Urinary bladder (tissue), 4 donors: ENCODE measurements at places on chromosomes 2 and 18.

DNA sequence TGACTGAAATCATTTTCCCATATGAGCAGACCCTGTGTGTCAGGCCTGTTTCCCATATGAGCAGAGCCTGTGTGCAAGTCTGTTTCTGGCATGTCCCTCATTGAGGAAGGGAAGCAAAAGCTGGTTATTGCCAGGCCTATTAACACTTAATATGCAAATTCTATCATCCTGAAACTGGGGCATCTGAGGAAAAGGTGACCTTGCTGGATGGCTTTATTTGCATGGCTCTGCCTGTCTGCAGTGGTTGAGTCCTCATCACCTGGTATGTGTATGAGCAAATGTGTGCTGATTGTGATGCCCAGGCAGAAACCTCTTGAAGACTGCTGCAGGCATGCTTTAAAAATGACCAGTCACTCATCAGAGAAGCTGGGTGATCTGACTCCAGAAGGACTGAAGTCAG, 31.2 kb downstream of the EIF4E2 start:
- no peak for DNase-seq

DNA sequence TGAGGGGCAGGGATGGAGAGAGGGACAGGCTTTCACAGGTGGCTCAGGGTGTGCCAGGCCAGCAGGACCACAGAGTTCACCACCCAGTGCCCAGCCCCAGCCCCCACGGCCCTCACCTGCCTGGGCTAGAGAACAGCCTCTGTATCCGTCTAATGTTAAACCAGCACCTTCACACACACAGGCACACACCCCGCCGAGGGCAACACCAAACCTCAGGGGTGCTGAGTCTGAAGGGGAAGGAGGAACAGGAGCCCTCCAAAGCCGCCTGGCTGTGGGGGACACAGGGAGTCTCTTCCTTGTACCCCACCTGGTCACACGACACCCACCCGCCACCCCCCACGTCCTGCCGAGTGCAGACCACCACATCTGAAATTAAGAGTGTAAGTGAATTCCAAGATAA, 205.8 kb upstream of the SALL3 start:
- DNase-seq, result no peak

DNA sequence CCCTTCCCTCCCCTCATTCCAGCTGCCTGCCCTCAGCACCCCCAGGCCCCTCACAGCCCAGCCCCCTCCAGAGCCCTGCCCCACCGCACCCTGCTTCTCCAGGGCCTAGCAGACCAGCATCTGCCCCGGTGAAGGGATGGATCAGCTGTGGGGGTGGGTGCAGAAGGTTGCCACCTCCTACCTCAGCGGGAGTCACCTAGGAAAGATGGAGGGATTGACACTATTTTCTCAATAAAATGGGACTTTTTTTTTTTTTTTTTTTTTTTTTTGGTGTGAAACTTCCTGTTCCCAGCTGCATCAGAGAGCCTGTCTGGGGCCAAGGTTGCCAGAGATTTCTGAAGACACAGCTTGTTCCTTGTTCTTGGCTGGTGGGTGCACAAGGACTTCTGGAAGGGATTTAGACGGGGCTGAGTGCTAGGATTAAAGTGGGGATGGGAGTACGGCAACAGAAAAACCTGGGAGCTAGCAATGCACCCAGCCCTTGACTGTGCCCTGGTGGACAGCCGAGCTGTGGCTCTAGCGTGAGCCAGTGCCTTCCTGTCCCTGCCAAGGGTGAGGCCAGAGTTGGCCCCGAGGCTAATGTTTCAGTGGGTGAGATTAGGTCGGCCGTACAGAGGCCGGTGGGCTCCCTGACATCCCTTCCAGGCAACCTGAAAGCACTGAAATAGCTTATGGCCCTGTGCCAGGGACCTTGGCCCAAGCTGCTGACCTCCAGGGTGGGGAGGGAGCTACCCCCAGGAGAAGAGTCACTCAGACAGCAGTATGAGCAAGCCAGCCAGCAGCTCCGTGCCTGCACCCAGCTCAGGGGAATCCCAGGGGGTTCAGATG, 4.6 kb downstream of the B3GNT7 start:
- DNase-seq, result no peak

- DNase-seq, result no peak
Measured at GRCh38 chr2:162433491-162433890, 89.6 kb downstream of the GCA start.

DNA sequence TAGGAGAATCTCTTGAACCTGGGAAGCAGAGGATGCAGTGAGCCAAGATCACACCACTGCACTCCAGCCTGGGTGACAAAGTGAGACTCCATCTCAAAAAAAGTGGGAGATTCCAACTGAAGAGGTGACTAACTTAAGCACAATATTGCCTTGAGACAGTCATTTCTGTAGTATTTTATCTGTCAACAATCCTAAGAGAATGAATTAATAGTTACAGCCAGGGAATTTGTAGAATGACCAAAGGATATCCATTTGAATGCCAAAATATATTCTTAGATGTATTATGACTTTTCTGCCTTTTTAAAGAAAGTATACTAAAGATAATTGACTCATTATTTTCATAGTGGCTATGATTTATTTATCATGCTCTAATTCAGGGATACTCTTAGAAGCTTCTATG, 40.7 kb upstream of the CCDC150 start:
- DNase-seq, result no peak

DNA sequence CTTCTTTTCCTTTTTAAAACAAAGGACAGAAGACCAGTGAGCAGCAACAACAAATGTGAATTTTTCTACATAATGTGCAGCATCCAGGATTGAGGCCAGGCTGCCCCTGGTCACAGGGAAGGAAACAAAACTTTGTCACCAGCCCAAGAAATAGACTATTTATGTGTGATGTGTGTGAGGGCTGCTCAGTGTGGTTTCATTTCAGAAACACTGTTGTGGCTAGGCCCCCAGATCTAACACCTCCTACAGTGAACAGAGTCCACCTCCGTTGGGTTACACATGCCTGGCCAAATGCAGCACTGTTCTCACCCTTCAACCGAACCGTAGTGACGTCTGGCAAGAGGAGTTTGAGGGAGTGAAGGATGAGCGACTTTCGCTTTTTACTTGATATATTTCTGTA, 146.3 kb upstream of the RIOK3 start:
- DNase-seq, result no peak

DNA sequence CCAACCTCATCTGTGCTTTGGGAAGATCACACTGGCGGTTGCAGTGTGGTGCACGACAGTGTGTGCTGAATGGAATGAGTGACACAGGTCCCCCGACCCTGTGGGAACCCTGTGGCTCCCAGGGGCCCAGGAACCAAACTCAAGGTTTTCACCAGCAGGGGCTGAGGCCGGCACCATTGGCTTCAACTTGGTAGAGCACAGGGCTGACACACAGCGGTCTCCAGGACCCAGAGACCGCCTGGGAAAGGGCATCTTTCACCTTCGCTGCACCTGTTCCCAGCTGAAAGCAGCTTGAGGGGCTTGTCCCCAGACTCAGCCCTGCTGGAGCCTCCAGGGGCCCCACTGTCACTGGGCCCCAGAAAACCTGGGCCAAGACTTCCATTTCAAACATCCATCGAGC, 59.0 kb upstream of the ODC1 start:
- no peak for DNase-seq

DNA sequence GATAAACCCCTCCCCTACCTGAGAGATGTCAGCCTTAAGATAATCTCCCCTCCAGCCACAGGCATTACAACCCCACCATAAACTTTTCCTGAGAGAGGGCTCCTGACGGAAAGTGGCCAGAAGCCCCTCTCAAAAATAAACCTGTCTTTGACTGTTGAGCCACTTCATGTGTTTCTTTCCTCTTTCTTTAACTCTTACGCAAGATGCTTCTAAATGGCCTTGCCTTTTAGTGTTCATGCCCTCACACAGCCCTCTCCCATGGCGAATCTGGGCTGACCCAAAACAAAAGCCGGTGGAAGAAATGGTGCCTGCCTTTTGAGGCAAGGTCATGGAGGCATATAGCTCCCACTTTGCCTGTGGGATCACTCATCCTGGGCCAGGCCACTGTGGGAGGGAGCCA, 54.4 kb downstream of the NAPG start:
- DNase-seq, result no peak

- no peak for DNase-seq
Measured at GRCh38 chr2:70620020-70620419, 66.4 kb upstream of the TGFA start.

GRCh38 chr2:88355486-88355885, 97.0 kb downstream of the FOXI3 start:
- DNase-seq, result no peak

DNA sequence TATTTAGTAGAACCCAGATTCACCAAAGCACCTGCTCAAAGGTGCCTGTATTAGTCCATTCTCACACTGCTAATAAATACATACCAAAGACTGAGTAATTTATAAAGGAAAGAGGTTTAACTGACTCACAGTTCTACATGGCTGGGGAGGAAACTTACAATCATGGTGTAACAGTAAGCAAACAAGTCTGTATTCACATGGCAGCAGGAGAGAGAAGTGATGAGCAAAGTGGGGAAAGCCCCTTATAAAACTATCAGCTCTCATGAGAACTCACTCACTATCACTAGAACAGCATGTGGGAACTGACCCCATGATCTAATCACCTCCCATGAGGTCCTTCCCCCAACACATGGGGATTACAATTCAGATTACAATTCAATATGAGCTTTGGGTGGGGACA, 28.0 kb upstream of the DDX18 start:
- DNase-seq, result no peak

GRCh38 chr2:72116081-72116533, 31.6 kb downstream of the CYP26B1 start:
- no peak for DNase-seq

DNA sequence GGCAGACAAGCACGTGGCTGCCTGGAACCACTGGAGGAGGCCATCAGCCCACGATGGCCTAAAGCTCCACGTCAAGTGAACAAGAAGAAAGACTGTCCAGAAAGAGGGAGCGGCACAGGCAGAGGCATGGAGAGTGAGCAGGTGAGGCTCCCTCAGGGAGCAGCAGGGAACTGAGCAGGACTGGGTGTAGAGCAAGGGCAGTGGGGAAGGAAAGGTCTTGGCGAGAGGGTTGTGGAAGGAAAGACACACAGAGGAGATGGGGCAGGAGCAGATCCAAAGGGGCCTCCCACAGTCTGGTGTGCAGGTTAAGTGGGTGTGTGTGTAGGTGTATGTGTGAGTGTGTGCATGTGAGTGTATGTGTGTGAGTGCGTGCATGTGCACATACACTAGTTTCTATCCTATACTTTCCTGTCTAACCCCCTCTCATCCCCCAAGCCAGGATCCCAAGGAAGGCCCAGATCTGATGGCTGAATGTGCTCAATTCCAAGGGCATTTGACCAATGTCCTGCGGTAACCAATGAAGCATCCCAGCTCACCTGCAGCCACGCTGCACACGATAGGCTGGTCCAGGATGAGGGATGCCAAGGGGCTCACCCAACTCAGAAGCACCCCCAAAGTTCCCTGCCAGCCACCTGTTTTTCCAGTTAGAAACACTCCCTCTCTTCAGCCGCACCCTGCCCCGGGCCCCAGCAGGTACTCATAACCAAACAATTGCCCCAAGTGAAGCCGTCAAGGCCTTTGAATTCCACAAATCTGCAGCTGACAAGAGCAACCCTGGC, 262.5 kb upstream of the RAB6C start:
- no peak for DNase-seq

DNA sequence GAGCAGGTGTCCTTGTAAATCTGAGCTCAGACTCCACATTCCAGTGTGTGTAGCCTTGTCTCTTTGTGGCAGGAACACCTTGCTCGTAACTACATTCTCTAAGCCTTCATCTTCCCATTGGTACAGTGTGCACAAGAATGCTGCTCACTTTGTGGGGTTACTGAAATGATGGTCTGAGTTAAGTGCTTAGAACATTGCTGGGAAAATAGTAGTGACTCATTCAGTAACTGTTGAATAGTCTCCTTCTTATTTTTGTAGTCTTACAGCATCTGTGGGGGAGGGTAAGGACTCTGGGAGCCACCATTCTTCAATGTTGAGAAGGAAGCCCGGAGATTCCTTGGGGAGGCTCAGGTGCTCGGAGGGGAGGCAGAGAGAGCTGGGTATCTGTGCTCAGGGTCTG, 236.0 kb upstream of the HDAC4 start:
- DNase-seq, result no peak

DNA sequence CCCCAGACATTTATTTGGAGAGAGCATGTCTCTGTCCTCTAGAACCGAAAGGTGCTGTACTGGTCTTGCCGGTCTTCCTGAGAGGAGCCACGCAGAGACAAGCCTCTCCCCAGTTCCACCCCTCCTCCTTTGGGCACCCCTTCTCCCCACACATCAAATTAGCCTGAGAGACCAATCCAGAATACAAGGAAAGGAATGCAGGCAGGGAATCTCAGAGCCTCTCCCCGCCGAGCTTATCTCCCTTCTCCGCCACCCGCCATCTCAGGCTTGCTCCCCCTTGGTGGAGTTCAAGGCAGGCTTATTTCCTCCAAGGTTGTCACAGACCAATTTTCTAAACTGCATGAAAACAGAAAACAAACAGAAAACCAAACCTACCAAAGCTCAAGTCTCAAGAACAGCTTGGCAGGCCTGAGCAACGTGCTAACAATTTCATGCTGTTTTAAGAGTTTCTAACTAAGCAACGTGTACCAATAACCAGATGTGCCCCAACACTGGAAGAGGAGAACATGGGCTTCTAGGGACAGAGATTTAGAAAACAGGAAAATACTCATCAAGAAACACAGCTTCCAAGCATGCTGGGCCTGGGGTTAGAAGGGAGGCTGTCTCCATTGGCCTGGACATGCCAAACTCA, 124.5 kb upstream of the PKDCC start:
- no peak for DNase-seq

DNA sequence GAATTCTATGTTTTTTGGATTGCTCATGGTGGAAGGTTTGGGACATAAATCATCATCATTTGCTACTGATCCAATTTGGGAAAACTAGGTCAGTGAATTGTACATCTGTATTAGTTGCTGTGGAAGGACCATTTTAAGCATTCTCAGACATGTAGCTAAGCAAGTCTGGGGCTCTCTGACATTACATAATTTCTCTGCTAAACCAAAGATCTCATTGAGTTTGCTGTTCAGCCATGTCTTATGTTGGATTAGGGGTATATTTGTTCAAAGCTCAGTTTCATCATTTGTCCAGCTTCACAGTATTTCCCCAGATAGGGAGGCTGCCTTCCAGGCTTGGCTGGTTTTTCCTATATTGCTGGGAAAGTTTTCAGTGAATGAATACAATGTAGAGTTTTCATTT, 399.7 kb downstream of the MTX2 start:
- no peak for DNase-seq

DNA sequence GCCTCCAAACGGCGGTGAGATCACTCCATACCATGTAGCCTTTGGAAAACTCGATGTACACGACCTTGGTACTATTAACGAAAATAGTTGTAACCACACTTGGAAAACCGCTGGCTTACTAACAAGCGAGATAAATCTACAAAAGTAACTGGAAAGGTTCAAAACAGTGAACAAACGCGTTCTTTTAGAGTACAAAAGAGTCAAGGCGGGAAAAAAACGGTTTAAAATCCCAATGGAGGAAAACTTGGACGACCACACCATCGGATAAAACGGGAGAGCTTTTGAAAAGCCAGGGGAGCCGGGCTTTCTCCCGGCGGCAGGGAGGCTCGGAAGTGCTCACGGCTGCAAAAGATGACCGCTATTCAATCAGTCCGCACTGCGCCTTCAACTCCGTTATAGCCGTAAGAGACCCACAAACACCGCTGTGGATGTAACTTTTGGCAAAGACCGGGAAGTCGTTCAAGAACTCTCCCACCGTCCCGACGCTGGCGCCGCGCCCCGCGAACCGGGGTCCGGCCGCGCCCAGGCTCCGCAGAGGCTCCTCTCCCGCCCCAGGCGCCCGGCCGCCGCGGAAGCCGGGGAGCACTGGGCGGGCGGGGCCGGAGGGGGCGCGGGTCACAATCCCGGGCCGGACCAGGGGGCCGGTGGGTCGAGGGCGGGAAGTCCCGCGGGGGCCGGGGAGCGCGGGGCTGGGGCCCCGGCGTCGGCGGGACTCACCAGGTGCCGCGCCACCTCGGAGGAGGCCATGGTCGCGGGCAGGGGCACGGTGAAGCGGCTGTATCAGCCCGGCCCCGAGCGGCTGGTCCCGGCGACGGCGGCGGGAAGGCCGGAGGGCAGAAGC, 465 bp downstream of the SEPTIN10 start:
- no peak for DNase-seq
